ENCODE measurements at places on chromosomes 12 and 14. TPM values are rescaled to one million over a fixed set of nuclear protein-coding genes. Genes with fewer than 3 reads are reported as not detected.

The SUOX gene
- polyA plus RNA-seq, result 40.9 TPM

- DNase-seq, result no peak
These were observed 1.1 kb downstream of the PHLDA1 start for GRCh38 chr12:76030341-76031080.

GRCh38 chr14:53247596-53248370 lies 94.7 kb upstream of the DDHD1 start:
- DNase-seq, result no peak

DNA sequence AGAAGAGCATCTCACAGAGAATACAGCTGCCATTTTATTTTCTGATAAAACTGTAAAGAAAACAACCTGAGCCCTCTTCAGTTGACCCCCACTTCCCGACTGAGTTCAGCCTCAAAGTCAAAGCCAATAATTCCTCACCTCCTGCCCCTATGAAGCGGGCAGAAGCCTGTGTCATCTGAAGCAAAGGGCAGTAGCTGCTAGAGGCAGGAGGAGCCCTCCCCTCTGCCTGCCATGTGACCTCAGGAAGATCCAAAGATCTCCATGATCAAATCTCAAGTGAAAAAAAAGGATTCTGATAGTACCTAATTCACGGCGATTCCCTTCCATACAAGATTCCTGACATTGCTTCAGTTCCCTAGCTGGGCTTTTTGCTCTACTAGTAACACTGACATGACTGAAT lies 223.1 kb upstream of the CAND1 start:
- no peak for DNase-seq

DNA sequence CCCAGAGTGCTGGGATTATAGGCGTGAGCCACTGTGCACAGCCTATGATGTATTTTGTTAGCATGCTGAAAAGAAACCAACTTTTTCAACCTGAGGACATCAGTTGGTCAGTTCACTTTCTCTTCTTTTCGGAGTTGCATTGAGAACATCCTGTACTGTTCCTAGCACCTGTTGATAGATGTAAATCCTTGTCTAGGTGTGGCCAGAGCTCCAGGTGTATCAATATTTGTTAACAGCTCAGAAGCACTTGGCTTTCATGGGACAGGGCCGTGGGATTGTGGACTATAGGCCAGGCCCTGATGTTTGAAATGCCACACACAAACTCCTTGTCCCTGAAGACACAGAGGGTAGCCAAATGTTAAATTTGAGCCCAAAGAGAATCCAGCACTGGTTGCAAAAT lies 14.9 kb downstream of the HCAR2 start:
- no peak for DNase-seq

DNA sequence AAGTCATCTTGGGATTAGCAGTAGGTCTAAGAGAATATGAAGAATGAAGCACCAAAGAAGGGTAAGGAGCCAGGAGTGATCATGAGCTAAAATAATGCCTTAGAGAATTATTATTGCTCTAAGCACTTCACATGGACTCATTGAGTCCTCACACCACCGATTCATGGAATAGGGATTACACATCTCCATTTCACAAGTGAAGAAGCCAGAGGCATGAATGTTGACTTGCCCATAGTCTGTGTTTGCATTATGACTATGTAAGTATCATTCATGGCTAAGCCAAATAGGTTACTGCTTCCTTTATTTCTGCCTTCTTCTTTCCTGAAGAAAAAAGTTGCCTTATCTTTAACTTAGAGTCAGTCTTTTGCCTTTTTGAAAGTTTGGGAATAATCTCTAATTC lies 99.3 kb upstream of the NEDD1 start:
- no peak for DNase-seq

DNA sequence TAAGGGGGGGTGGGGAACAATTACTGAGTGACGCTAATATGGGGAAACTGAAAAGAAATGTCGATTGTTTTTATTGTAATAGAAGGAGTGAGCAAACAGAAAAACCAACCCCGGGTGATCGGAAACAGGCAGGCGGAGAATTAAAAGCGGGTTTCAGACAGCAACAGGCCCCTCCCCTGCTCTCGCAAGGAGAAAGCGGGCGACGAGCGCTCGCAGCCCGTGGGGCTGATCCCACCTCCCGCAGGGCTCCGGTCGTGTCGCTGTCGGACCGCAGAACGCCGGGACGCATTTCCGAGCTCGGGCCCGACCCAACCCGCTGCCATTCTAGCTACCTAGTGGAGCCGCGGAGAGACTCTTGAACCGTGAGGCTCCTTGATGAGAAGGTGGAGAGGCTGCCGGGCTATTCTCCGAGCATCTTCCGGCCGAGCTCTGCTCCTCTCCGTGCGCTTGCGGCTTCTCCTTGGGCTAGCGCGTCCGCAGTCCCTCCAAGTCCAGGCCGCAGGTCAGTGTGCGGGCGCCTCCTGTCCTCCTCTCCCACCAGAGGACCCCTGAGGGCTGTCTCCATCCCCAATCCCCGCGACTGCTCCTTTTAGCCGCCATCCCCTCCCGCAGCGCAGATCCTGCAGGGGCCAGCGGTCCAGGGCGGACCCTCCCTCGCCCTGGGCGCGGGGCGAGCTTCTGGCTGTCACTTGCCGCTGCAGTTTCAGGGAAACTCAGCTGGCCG lies 4.1 kb upstream of the PAX9 start:
- DNase-seq, result no peak

DNA sequence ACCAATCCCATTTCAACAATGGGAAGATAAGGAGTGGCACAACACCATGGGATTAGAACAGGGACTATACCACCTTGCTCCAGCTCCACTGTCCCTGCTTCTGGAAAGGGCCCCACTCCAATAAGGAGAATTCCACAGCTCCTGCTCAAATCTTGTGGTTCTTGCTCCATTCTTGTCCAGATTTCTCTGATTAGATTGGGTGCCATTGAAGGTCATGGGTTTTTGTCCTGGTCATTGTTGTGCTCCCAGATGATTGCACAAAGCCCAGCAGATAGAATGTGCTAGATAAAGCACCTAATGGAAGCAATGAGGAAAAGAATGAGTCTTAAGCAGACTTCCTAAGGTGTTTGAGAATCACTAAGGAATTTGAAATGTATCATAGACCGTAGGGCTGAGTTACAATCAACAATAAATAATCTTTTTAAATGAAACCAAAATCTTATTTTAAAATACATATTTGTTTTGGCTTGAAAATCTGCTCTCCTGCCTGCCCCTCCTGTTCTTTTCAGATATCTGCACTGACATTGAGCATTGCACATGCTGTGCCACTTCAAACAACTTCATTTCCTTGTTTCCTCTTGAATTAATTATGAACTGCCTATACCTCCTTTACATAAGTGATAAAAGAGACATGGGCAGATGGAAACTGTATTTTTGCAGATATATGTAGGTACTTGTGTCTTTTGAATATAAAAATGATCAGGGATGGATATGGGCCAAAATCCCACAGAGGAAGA lies 115.9 kb downstream of the FGD4 start:
- DNase-seq, result no peak

DNA sequence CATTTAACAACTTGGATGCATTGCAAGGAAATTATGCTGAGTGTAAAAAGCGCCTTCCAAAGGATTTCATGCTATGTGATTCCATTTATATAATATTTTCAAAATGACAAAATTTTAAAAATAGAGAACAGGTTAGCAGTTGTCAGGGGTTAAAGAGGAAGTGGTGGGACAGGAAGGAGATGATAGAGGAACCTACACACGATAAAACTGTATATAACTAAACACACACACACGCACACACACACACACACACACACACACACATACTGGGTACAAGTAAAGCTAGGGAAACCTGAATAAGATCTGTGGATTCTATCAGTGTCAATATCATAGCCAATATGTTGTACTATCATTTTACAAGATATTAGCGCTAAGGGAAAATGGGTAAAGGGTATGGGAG lies 17.2 kb downstream of the TTC9 start:
- DNase-seq, result no peak
